ENCODE measurements at places on chromosomes 7 and 10.

DNA sequence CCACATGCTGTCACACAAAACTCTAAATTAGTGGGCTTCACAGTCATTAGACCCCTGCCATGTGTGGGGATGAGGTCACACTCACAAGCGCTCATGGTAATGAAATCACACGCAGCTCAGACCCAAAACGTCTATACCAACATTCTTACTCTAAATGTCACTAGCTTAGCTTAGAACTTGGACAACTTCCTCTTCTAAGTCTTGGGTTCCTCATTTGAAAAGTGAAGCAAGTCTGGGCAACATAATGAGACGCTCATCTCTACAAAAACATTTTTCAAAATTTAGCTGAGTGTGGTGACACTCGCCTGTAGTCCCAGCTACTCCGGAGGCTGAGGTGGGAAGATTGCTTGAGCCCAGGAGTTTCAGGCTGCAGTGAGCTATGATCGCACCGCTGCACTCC lies 92.7 kb upstream of the MACROH2A2 start:
- no peak for DNase-seq

GRCh38 chr7:1545417-1546246 lies 10.4 kb downstream of the TMEM184A start:
- no peak for DNase-seq

DNA sequence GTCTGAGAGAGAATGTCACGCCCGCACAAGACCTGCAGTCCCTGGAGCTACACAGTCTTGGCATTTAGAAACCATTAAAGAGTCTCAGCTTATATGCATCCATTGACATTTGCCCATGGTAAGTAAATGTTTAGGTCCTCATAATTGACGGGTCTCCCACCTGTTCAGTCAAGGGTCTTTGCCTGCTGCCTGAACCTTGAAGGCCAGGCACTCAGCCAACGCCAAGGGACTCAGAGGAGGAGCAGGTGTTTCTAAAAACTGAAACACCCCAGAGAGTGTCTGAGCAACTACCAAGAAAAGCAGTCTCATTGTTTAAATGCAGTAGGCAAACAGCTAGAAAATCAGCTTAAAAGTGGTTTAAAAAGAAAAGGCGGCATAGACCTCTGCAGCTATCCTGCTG lies 264.7 kb upstream of the AKR1E2 start:
- DNase-seq, result no peak

DNA sequence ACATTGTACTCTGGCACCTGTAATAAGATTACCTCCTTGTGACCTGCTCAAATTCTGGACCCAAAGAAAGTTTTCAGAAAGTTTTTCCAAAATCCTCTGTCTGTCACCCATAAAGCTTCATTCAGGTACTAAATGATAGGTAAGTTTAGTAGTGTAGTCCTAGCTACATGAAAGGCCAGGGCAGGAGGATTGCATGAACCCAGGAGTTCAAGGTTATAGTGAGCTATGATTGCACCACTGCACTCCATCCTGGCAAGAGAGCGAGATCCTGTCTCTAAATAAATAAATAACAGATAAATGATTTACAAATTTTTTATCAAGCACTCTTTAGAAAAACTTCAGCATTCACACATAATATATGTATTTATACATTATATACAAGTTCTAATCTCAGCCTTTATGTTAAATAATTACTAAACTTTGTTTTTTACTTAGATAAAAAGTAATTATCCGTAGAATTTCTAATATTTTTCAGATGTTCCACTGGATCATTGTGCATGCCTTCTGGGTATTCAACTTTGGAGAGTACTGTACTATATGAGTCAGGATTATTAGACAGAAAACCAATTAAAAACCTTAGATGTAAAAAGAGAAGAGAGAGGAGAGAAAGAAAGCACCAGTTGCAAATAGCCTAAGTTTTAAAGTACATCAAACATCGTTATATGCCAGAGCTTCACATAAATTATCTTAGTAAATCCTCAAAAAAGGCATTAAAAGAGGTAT lies 363.0 kb downstream of the LRRTM3 start:
- DNase-seq, result no peak

DNA sequence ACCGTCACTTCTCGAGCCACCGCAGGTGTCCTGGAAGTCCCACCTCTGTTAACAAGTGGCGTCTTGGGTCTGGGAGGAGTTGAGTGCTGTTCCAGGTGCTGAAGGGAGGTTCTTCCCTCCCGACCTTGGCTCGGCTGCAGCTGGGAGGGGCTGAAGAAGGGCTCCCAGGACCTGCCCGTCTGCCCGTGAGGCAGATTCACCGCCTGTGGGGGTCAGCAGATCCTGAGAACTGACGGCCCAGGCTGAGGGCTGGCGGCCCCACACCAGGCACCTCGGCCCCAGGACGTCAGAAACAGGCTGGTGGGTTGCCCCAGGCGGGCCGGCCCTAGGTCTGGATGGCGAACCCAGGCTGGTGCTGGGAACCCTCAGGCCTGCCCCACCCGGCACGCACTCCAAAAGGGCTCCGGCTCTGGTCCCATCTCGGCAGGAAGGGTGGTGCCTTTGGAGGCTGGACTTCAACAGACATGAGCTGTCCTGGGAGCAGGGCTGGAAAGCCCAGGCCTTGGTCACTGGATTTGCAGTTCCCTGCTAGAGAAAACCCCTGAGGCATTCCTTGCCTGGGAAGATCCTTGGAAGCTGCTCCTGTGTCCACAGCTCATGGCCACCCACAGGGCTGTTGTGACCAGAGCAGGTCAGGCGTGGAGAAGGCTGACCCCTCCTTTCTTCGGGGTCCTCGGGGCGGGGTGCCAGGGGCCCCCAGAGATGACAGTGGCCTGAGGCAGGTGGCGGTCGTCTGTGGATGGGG lies 42.6 kb upstream of the CFAP46 start:
- no peak for DNase-seq

DNA sequence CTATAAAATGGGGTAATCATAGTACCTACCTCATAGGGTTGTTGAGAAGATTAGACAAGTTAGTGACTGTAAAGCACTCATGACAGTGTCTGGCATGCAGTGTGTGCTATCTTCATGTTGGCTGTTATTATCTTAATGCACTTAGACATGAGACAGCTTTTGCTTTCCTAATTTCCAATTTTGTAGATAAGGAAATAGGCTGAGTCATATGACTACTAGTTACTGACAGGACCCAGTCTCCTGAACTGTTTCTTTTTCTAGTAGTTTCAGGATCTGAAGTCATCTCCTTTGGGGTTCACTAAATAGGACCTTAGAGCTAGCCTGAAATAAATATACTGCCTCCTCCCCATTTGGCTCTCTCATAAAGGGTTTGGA lies 74.2 kb downstream of the SNX10 start:
- no peak for DNase-seq

DNA sequence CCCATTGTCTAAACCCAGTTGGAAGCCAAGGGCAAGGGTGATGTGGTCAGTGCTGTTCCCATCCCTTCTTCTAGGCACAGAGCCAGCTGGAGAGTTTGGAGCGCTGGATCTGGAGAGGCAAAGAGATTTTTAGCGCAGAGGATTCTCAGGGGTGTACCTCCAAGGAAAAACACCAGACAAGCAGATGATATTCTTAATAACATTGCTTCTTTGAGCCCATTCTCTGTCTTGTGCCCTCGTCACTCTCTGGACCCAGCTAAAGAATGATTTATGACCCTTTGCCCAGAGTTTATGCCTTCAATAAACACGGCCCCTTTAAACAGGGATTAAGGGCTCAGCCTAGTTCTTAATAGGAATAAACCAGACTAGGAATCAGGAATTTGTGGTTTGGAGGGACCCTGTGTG lies 4.7 kb upstream of the HIP1 start:
- no peak for DNase-seq

DNA sequence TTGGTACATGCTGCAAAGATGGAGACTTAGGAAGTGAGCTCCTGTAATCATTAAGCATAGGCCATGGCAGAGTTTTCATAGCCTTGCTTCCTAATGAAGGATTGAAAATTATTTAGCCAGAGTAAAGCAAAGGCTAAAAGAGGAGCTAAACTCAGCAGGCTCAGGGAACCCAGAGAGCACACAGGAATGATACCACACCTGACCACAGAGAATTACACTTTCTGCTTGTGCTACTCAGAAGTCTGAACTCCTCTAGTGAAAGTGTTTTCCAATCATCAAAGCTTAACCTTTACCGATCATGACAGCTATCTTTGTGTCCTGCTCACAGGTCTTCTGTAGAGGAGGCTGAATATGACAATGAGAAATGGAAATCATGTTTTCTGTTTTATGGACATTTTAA lies 347.7 kb downstream of the OTUD1 start:
- DNase-seq, result no peak

- no peak for DNase-seq
These were observed 182.2 kb downstream of the POLR1F start for GRCh38 chr7:19526639-19527038.

DNA sequence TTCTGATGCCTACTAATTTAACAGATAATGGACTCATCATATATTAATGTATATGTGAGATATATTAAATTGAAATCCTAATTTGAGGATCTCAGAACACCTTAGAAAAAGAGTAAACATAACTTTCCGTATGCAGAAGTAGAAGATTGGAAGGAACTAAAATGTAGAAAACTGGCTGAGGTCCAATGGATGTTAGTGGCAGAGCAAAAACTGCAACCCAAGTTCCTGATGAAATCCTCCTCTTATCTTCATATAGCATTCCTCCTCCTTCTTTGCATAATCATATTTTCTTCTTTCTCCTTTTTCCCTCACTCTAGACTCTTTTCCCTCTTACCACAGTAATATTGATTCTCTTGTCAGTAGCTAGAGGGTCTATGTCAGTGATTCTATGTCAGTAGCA lies 6.0 kb downstream of the INA start:
- no peak for DNase-seq
